ENCODE measurements at places on chromosomes 7 and 10.

DNA sequence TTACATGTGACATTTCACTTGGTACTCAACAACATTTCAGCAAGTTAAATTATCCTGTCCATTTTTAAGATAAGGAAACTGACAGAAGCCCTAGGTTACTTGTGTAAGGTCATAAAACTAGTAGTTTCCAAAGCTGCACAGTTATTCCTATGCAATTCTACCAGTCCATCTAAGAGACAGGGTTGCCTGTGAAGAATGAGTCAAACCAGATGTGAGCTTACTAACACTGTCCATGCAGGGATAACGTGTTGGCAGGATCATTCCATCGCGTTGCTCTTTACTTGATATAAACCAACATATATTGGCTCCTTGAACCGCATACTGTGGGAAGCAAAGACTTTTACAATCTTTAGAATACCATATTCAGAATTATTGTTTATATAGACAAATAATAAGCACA lies 280.9 kb upstream of the HGF start:
- DNase-seq = no peak

- DNase-seq = no peak
Measured at GRCh38 chr10:132611986-132612385, 74.4 kb downstream of the INPP5A start.

DNA sequence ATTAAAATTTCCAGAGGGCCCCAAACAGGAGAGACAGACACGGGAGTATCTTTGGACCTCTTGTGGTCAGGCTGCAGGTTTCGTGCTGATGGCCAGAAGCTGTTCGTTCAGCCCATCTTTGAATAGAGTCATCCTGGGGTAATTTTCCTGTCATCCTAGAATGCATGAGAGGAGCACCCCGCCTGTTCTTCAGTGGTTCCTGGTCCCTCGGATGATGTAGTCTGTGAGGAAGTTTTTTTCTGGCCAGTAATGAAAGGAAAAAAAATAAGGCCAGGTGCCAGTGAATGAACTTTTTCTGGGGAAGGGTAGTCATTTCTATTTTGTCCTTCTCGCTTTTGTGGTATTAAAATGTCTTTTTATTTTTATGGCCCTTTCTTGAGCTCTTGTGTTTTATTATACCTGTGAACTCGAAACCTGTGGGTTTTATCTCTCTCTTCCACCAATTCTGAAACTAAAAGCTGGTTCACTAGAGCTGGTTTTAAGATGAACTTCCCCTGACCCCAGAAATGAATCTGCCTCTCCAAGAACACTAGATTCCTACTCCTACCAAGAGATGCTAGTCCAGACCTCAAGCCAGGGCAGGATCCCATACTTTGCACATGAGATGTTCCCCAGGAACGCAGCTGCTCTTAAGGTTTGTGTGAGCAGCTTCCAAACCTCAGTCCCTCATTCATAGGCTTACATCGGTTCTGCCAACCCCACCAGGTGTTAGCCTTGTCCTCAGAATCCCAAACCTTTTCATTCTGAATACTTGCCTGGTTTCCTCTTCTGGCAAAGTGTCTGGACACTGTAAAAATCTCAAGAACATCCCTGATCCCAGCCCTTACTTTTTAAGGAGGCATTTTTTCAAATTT lies 15.4 kb upstream of the MEST start:
- no peak for DNase-seq

DNA sequence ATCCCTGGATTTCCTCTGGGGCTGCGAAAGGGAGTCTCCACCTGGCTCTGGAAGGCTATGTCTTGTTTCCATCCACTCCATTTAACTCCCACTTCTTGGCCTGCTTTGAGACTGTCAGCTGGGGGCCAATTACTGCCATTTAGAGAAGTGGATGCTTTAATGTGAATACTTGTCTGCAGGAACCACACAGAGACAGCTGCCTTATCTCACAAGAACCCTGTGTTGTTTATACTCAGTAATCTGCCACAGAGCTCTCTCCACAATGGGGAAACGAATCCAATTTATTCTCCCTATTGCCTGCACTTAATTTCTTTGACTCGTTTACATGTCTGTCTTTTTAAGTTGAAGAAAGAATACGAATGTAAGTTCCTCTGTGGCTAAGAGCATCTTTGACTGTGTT lies 787.0 kb upstream of the C7orf33 start:
- no peak for DNase-seq

DNA sequence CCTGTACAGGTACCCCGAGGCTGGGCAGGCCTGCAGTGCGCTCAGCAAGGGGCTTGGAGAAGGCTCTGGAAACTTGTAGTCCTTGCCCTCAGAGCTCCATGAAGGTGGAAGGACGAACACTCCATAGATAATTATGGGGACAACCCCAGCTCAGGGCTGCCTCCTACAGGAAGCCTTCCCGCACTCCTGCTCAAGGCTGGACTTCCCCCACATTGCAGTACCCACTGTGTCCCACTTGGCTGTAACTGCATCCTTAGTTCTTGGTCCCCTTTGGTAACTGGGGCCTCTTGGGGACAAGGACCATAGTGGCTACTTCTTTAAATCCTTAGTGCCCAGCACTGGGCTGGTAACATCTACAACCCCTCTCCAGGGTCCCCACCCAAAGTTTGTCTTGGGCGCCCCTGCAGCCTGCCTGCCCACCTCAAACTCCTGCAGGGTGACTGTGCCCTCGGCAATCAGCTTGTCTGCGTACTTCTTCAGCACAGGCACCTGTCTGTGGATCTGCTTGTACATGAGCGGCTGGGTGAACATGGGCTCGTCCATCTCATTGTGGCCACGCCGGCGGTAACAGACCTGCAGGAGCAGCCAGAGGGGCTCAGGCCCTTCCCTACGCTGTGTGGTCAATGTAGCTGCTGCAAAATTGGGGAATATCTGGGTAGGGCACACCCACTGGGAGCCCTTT lies 17.1 kb downstream of the OGDHL start:
- DNase-seq = no peak

- no peak for DNase-seq
Measured at GRCh38 chr10:110029450-110029849, 21.7 kb downstream of the ADD3 start.

Data from activated CD8-positive, alpha-beta memory T cell treated with anti-CD3 and anti-CD28 coated beads for 1 hour (primary cell).